ENCODE measurements at places on chromosomes 1 and 21.
A peak's percentile ranks its signal among the peaks of the same experiment; 100 is the strongest.

DNA sequence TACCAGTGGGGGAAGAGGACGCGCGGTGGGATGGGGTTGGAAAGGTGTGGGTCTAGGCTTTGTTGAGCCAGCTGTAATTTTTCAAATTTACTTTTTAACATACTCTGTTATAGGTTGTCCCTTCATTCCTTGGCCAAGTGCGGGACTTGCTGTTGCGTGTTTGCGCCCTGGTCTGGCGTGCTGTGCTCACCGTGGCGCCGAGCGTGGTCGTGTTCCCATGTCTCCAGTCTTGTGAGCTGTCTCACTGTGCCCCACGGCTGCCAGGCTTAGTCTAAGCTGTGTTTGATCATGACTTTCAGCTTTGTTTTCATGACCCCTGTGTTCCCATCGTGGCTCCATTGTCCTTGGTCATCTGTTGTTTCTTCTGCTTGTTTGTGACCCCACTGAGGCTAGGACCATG is 26.0 kb downstream of the TRAPPC10 start:
- DNase-seq, result no peak

DNA sequence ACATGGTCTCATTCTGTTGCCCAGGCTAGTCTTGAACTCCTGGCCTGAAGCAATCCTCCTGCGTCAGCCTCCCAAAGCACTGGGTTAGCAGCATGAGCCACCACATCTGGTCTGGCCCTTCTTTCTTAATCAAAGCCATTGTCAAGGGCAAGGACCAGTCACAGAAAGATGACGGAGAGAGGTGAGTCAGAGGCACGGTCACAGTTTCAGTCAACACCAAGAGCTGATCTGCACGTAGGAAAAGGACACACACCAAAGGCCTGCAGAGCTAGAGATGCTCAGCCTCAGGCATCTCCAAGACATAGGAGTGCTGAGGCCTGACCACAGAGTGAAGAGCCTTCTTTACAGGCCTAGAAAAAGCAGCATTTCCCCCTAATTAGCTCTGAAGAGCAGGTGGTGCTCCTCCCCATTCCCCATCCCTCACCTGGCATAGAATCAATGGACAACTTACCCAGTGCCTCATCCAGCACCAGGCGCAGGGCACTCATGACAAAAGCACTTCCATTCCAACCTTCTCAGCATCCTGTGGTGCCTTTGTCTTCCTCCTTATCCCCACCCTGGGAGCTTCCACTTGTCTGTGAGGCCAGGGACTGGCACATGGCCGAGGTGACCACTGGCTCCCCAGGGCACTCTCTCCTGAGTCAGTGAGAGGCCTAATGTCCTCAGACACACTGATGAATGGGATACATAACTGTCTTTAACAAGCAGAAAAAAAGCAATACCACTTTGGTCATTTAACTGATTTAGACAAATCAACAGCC is 139.8 kb downstream of the AJAP1 start:
- DNase-seq, result no peak

GRCh38 chr1:235776396-235776795 is 90.3 kb downstream of the LYST start:
- no peak for DNase-seq

GRCh38 chr1:13661539-13661938 is 38.4 kb upstream of the PRDM2 start:
- no peak for DNase-seq

DNA sequence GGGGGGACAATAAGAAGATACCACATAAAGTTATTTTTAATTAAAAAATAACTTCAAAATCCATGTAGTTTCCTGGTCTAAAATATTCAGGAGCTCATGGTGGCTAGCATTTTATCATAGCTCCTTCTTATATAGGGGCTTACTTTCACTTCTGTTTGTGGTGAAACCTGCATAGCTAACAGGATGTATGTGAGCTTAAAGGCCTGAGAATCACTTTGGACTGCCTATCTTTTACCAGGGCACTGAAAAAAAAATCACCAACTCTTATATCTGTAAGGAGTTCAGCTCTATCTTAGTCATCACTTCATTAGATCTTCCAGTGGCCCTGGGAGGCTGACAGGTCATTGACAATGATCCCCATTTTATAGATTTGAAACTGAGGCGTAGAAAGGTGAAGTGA is 21.3 kb downstream of the UROD start:
- DNase-seq, result no peak

- DNase-seq, result no peak
Observed at GRCh38 chr1:1098681-1099421, 17.0 kb downstream of the C1orf159 start.

DNA sequence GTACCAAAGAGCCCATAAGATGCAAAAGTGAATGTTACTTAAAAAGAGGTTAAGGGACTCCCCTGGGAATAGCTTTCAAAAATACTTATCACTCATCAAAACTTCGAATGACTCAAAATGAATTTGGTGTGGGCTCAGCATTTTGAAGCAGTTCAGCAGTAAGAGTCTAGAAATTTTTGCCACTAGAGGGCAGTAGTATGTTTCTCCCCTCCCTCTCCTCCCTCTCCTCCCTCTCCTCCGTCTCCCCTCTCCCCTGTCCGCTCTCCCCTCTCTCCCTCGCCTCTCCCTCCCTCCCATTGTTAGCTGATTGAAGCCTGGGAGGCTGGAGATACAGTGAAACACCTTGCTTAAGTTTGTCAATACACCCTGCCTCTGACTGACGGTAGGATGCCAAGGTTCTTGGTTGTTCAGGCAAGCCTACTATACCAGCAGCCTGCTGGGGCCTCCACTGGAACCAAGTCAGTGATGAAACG is 70.8 kb upstream of the TENT5C start:
- no peak for DNase-seq

- DNase-seq, result no peak
Observed at GRCh38 chr1:54838565-54839180, 37.5 kb upstream of the TTC22 start.

GRCh38 chr1:2567083-2567679 is 11.0 kb downstream of the TNFRSF14 start:
- DNase-seq, result no peak

- no peak for DNase-seq
Observed at GRCh38 chr1:205748403-205749233, 1.4 kb downstream of the NUCKS1 start.

GRCh38 chr21:41648591-41649031 is 118.2 kb downstream of the RIPK4 start:
- DNase-seq, result no peak

- no peak for DNase-seq
Observed at GRCh38 chr1:87329526-87330056, 911 bp downstream of the LMO4 start.

DNA sequence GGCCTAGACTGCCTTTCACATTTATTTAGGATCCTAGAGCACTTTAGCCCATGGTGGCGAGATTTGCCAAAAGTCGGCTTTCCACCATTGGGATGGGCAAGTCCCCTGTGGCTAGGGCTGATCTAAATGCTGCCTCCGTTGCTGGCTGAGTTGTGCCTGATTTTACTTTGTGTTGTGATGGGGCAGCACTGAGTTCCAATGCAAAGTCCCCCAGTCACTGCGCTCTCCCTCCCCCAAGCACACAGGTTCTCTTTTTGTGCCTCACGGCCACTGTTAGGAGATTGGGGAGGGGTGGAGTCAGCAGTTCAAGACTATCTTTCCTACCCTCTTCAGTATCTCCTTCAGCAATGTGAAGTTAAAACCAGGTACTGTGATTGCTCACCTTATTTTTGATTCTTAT is 66.7 kb upstream of the COX20 start:
- no peak for DNase-seq

- DNase-seq, result no peak
Observed at GRCh38 chr1:87765057-87765680, 436.5 kb downstream of the LMO4 start.

- DNase-seq, result no peak
Observed at GRCh38 chr1:235291599-235292091, 36.3 kb downstream of the ARID4B start.

- no peak for DNase-seq
Observed at GRCh38 chr21:27277110-27277509, 310.2 kb upstream of the ADAMTS5 start.

- peak; percentile 6 for DNase-seq
Observed at GRCh38 chr21:34073749-34074282, 438 bp downstream of the MRPS6 start.

GRCh38 chr21:41847066-41847804 is 31.9 kb downstream of the PRDM15 start:
- DNase-seq, result no peak

- DNase-seq, result no peak
Observed at GRCh38 chr1:230509281-230509977, 83.3 kb upstream of the PGBD5 start.

GRCh38 chr1:115338457-115338820 is 390 bp upstream of the NGF start:
- no peak for DNase-seq

DNA sequence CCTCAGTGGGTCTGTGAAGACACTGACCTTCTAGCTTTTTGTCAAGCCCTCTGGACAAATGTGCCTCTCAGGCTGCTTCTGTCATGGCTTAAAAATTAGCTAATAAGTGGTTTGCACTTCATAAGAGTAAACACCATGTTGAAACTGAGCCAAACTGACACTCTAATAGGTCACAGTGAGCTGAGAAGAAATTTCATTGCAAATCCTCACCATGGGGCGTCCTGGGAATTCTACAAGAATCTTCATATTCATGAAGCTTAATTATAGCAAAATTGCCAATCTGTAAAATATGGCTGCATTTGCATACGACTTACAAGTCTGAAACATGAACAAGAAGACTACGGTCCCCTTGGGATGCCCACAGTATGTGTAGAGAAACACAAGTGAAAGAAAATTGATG is 188.6 kb downstream of the DSCAM start:
- no peak for DNase-seq

GRCh38 chr21:29419422-29419821 is 120.7 kb downstream of the BACH1 start:
- no peak for DNase-seq
